Activated T-helper 1 cell treated with anti-CD3 and anti-CD28 coated beads, Interleukin-2, amount 50 U/mL, for 16 hours (primary cell): ENCODE measurements at places on chromosomes 12 and 14.

GRCh38 chr14:63371033-63371432 lies 52.3 kb upstream of the GPHB5 start:
- no peak for DNase-seq

- no peak for DNase-seq
Measured at GRCh38 chr12:69070319-69071090, 137.5 kb upstream of the CPM start.

GRCh38 chr12:8154526-8154925 lies 2.3 kb upstream of the ZNF705A start:
- no peak for DNase-seq

GRCh38 chr14:92153581-92153980 lies 31.8 kb downstream of the CPSF2 start:
- DNase-seq: no peak

DNA sequence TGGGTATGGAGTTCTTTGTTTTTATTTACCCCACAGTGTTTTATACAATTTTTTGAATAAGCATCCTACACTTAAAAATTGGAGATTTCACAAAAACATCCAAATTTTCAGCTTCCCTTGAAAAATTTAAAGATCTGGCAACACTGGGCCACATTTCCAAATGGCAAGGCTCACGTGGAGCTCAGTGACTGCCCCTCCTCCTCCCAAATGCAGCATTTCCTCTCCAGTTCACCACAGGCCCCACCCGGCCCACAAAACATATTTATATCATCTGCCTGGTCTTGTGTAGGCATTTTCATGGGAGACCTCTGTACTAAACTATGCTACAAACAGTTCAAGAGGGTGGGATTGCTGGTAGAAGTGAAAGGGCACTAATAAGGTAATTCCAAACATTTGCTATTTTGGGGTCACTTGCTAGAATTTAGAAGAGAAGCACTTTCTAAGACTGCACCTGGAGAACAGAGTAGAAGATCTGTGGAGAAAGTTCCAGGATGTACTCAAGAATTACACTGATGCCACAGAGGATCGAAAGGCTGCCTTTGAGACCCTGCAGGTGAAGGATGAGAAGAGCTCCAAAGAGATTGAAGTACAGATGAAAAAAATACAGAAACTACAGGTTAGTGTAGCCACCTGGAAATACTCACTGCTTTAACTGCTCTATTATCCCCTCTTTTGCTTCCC lies 7.3 kb downstream of the FKBP11 start:
- DNase-seq: no peak

DNA sequence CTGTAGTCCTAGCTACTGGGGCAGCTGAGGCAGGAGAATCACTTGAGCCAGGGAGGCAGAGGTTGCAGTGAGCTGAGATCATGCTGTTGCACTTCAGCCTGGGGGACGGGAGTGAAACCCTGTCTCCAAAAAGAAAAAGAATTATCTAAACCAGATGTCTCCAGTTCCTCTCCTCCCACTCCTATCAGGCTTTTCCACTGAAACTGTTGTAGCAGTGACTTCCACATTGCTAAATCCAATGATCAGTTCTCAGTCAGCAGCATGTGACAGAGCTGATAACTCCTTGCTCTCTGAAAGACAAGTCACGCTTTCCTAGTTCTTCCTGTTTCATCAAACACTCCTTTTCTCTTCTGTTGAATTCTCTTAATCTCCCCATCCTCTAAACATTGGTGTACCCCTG lies 8.6 kb downstream of the SLC38A6 start:
- no peak for DNase-seq

GRCh38 chr12:93587611-93588010 lies 15.1 kb downstream of the SOCS2 start:
- DNase-seq: no peak

DNA sequence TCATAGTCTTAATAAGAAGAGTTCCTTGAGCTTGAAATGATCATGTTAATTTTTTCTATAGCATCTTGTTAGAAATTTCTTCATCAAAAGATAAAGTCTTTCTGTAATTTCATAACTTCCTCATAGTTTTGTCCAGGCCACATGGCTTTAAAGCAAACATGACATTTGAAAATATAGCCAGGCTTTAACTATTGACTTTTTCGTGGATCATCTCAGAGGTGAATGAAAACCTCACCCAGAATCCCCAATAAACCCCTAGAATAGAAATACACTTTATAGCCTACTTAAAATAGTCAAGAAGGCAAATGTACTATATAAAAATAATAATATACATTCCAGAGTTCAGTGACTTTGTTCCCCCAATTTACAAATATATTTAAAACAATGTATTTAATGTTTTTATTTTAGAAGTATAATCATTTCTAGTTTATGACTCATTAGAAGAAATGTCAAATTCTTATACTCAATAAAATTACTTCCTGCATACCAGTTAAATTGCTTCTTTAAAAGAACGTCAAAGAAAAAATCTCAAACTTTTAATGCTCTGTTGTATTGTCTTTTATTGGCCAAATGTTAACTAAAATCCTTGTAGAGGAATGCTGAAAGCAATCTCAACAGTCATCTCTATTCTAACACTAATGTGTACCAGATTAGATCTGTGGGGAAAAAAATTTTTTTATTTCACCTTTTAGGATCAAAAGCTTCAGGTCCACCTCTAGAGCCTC lies 21.6 kb downstream of the EXOC5 start:
- no peak for DNase-seq

DNA sequence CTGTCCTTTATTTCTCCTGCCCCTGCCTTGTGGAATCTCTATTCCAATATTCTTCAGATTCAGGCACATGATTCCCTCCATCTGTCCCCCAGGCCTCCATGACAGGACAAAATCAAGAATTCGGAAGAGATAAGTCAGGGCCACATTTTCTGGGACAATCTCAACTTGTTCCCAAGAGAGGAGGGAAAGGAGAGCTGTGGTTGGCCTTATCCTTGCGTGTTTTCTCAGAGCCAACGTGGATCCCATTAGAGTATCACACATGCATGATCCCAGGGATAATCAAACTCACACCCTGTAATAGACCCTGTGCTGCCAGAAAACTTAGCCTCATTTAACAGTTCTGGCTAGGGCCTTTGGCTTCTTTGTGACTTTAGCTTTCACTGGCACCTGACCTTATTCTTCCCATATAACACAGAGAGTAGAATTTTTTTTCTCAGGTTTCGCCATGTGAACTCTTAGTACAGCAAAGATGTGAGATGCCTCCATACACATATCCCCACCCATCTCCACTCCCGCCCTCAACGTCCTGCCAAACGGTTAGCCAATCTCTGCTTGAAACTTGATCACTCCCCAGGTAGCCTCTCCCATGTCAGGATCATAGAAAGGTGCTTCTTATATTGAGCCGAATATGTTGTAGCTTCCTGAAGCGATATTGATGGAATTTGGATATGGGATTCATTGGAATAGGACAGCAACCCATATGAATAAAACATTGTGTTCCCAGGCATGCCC lies 6.7 kb upstream of the KRT1 start:
- DNase-seq: no peak

DNA sequence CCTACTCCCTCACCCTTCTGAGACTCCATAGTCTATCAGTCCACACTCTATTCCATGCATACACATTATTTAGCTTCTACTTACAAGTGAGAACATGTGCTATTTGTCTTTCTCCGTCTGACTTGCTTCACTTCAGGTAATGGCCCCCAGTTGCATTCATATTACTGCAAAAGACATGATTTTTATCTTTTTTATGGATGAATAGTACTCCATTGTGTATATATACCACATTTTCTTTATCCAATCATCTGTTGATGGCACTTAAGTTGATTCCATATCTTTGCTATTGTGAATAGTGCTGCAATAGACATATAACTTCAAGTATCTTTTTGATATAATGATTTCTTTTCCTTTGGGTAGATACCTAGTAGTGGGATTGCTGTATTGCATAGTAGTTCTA lies 171.8 kb downstream of the DACT1 start:
- no peak for DNase-seq

DNA sequence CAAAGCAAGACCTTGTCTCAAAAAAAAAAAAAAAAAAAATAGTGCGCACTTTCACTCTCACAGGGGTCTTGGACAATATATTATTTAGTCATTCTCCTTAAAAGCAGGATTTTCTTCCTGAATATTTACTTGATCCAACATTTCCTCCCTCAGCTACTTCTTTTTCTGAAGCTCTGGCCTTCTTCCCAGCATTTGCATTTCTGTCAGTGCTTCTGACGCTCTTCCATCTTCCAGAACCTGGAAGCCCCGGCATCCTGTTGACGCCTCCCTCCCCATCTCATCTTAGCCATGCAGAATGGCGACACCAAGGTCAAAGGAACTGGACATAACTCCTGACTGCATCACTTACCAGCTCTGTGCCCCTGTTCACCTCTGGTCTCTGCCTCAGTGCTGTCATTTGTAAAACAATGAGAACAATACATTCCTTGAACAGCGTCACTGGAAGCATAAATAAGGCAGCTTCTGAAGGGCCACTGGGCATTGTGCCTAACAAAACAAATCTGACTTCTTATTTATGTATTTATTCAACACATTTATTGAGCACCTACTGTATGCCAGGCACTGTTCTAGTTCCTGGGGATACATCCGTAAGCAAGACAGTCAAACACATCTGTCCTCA lies 90.9 kb upstream of the MDM1 start:
- no peak for DNase-seq

- DNase-seq: no peak
Measured at GRCh38 chr12:117144599-117144998, 45.4 kb upstream of the TESC start.
